ENCODE measurements at places on chromosomes 4 and X.

DNA sequence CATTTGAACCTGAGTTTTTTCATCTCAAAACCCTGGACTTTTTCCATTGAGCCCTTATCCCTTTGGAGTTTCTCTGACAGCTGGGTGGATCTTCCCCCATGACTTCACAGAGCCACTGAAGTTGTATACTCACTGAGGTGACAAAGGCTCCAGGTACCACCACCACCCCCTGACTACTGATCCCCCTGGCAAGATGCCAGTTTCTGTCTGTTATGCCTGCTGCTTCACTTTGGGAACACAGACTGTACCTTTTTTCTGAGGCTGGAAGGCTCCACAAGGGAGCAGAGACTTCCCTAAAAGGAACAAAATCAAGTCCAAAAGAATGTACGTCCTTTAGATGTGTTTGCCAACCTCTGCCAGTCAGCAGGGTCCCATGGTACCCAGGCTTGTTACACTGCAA, 160.3 kb upstream of the JADE1 start:
- no peak for DNase-seq

- no peak for DNase-seq
Measured at GRCh38 chr4:112956484-112956896, 93.0 kb upstream of the ANK2 start.

DNA sequence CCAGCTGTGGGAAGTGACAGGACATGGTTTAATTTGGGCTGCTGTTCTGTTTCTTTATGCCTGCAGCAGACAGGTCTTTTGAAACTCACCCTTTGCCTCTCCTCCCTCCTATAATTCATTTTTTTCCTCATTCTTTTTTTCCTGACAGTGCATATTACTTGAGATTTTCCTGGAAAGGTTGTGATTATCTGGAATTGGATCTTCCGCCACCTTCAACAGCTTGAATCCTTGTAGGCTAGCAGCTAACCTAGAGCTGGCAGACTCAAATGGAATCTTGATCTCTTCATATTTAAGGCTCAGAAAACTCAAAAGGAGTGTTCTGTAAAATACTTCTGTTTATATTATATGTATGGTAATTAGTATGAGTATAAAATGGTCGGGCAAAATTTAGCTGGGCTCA, 49.3 kb upstream of the CLCN4 start:
- no peak for DNase-seq

DNA sequence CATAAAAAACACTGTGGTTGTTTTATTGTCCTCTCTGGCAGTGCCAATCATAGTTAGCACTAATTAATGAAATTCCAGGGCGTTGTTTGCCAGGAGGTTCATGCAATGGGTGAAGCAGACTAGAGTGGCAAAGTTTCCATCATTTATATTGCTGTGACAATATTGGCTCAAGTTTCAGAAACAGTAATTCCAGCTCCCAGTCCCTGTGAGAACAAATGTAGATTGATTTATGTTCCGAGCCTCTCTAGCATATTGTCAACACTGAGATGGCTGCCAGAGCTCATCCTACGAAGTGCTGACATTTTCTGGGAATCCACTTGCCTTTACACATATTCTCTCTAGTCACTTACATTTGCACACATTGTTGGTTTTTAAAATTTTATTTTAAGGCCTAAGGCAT, 440.0 kb upstream of the IGFBP7 start:
- no peak for DNase-seq

- DNase-seq = peak; percentile 47
Measured at GRCh38 chrX:131677655-131678628, 134.1 kb downstream of the OR13H1 start.

DNA sequence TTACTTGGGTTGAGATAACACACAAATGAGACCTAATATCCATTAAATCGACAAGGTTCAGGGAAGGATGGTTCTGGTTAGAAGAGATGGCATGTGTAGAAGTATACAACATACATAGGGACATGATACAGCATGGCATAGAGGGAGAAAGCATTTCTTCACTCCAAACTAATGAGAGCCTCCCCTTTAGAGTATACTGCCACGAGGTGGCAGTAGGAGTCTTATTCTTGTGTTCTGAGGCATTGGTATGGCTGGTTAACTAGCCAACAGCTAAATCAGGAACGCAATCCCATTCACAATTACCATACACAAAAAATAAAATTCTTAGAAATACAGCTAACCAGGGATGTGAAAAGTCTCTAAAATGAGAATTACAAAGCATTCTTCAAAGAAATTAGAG, 29.1 kb upstream of the TRO start:
- peak; percentile 69 for DNase-seq

DNA sequence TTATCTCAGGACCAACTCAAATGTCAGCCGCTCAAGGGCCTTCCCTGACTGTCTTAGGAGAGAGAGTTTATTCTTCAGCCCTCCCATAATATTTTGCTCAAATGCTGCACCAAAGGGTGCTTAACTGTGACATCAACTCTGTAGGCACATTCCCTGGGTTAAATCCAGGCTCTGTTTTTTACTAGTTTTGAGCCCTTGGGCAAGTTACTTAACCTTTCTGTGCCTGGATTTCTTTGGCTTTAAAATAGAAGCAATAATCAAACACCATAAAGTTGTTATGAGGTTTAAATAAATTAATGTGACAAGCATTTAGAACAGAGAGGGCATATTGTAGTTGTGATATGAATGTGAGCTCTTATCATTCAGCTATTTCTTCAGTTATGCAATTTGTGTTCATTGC, 54.2 kb upstream of the LIMCH1 start:
- no peak for DNase-seq

DNA sequence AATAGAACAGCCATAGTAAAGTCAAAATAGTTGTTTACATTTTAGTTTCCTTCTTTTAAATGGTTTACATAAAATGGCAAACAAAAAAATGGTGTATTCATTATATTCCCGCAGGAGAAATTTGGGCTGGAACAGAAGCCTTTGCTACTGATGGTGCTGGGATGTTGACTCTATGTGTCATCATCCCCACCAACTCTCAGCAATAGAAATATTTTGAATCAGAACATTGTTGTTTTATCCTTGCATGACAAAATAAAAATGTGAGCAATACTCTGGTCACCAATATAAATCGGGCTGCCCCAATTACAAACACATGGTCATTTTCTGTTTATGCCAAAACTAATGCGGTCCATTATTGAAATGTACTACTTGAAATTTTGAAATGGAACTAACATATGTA, 1131.6 kb upstream of the PCDH7 start:
- no peak for DNase-seq

DNA sequence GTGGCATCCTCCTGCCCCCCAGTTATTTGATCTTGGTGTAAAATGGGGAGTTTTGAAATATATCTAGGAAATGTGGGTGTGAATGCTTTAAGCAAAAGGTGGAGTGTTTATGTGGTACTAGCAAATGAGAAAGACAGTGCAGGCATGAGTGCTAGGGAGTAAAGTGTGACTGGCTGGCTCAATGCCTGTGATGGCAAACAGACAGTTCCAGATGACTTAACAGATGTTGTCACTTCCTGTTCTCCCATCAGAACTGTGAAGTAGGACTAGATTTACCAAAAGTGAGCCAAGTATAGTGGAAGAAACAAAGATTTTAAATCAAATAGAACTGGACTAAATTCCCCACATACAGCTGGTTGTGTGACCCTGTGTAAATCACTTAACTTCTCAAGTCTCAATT, 8.4 kb upstream of the AMOT start:
- DNase-seq = no peak

DNA sequence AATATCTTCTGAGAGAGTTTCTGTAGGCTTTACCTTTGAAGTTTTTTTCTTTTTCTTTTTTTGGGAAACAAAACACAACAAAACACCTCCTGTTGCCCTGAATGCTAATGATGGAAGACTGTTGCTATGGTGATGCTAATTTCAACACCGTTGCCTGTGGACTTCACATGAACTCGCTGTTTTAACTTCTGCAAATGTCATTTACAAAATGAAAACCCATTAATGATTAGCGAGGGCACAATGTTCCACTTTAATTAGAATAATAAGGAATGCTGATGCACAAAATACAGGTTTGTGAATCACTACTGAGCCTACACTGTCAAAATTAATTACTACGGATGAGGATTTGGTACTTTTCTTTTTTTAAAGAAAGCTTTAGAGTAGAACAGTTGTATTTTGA, 227.1 kb upstream of the FTHL17 start:
- no peak for DNase-seq

DNA sequence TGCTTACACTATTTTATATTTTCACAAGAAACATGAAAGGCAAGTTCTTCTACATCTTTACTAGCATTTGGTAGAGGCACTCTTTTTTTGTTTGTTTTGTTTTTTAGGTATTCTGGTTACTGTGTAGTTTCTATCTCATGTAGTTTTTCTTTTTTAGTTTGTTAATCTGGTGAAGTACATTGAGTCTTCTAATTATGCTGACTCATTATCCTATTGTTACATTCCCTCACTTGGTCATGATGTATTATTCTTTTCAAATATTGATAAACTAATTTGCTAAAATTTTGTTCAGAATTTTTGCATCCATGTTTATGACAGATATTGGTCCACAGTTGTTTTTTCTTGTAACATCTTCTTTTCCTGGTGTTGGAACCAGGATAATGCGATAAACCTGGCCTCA, 4.7 kb downstream of the GK2 start:
- no peak for DNase-seq

GRCh38 chr4:56611501-56611900, 69.6 kb downstream of the HOPX start:
- no peak for DNase-seq

- DNase-seq = no peak
Measured at GRCh38 chrX:154605566-154605965, 13.5 kb downstream of the CTAG1B start.

DNA sequence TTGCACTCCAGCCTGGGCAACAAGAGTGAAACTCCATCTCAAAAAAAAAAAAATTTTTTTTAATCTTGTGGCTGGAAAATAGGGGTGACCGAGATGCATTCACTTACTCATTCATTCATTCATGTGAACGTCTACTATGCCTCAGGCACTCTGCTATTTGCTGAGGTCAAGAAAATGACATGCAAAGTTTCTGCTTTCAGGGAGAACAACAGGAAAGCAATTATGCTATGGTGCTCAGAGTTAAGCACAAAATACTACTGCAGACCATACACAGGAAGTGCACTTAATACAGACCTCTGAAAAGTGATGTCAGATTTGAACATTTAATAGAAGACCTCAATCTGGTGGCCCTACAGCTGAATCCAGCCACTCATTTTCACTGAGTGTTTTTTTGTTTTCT, 59.6 kb upstream of the DUSP21 start:
- no peak for DNase-seq

DNA sequence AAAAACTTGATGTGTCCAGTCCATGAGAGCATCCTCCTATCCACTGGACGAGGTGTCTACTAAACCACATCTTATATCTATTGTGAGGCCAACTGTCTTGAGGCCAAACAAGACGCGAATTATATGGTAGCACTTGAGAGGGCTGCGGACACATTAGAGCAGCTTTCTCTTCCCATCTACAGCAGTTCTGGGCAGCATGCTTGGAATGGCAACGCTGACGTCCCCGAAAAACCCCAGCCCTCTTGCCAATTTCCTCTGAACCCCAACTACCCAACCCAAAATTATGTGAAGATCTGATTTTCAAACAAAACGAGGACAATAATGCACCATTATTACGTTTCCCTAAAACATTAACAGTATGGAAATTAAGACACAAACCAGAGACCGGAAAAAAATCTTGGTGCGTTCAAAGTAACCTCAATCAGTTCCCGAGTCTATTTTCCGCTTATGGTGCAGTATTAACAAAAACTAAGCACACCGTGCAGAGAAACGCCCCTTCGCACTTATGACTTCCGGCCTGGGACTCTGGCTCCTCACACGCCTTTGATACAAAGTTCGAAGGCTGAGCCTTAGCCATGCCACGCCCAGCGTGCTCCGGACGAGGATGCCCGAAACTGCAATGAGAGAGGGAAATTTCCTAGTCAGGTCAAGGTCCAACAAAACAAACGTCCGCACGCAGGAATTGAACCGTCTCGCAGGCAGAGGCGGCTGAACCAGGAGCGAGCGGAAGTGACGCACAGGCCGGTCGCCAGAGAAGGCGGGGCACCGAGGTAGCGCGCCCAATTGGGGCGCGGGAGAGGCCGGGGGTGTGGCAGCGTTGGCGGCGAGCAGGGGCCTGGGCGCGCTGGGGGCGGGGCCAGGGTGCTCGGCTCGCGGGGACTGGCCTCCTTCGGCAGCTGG, 458 bp upstream of the AP1AR start:
- peak; percentile 98 for DNase-seq

- no peak for DNase-seq
Measured at GRCh38 chr4:159349332-159349731, 246.5 kb downstream of the RAPGEF2 start.

DNA sequence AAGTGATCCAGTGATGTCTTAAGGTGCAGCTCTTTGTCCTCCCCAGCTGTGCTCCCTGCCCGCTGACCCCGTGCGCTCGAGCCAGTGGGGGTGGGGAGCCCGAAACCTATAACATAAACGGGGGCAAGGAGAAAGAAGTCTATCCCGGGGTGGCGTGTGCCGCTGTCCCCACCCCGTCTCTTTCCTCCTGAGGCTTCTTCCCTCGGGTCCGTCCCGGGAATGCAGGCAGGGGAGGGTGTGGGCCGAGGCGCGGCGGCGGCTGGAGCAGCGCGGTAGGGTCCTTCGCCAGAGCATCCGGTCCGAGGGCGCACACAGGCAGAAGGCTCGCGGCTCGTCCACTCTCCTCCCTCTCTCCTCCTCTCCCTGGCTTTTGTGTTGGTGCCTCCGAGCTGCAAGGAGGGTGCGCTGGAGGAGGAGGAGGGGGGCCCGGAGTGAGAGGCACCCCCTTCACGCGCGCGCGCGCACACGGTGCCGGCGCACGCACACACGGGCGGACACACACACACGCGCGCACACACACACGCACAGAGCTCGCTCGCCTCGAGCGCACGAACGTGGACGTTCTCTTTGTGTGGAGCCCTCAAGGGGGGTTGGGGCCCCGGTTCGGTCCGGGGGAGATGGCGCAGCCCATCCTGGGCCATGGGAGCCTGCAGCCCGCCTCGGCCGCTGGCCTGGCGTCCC, at the start of gene RAB33A:
TSS of gene RAB33A (plus strand) at position 517 of the 681 bp plus-strand sequence. CDS start at position 618, 101 bp downstream.
- DNase-seq = peak; percentile 20

GRCh38 chr4:102623622-102624021, 122.5 kb downstream of the NFKB1 start:
- peak; percentile 41 for DNase-seq

- no peak for DNase-seq
Measured at GRCh38 chr4:174058846-174059245, 224.6 kb downstream of the FBXO8 start.

DNA sequence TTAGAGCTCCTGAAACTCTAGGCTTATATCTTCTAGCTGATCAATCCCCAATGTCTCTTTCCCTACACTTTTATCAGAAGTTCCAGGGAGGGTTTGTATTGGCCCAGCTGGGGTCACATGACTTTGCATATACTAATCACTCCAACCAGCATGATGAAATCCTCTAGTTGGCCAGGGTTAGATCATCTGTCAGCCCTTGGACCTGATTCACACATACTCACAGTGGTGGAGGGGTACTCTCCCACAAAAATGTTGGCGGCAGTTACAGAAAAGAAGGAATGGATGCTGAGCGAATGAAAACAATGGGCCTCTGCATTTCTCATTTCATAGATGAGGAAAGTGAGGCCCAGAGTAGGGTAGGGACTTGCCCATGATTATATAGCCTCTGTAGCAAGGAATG, 151.1 kb downstream of the PJA1 start:
- no peak for DNase-seq

- DNase-seq = no peak
Measured at GRCh38 chr4:24743927-24744326, 51.4 kb upstream of the SOD3 start.
